RPMI8226 (cell line): ENCODE measurements at places on chromosomes 5 and 9.
A peak's percentile ranks its signal among the peaks of the same experiment; 100 is the strongest.

GRCh38 chr5:89396278-89396954 lies 513.4 kb upstream of the MEF2C start:
- DNase-seq, result peak; percentile 31

- DNase-seq, result peak; percentile 54
These were observed 55.9 kb upstream of the CDKN2B start for GRCh38 chr9:22064957-22065356.

DNA sequence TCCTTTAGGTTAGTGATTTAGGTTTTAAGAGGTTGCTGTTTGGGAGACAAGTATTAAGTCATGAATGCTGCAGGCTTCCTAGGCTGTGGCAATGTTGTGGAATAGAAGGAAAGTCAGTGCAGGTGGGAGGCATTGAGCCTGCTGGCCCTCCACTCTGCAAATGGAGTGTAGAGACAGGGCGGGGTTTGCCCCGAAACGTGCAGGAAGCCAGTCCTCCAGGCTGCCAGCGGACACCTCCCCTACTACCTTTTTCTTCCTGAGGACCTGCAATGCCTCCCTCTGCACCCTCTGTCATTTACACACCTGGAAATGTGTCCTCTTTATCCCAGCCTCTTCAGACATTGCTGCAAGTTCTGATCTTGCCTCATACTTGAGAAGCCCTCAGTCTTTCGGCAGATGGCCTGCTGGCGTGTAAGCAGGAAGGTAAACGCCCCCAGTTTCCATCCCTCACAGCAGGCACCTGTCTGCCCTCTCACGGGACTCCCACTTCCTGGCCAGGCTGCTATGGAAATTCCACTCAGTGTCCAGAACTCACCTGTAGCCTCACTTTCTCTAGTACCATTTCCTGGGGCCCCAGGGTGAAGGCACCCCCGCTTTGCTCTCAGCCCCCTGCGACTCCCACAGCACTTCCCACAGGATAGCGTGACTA lies 81.6 kb upstream of the BOD1 start:
- DNase-seq, result no peak

DNA sequence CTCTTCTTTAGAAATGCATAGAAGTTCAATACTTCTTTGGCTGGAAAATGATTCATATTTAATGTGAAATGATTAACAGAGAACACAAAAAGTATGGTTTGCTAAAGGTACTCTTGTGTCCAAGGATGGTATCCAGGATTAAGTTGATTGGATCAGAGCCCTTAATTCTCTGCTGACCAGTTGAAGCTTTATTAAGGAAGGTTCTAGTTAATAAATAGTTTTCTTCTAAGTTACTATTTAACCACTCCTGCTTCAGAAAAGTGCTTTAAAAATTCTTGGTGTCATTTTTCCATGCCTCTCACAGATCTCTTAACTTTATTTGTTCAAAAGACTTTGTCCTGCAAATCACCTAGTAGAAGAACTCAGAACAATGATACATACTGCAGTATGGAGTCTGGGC lies 134.3 kb downstream of the MEF2C start:
- no peak for DNase-seq

GRCh38 chr5:179139936-179140235 lies 79.7 kb downstream of the ZNF354C start:
- DNase-seq, result no peak

- DNase-seq, result no peak
These were observed 364.4 kb downstream of the GADD45G start for GRCh38 chr9:89969156-89969675.
